ENCODE measurements at places on chromosomes 1 and 21.
A peak's percentile ranks its signal among the peaks of the same experiment; 100 is the strongest.

GRCh38 chr1:234602334-234603220 lies 7.4 kb downstream of the IRF2BP2 start:
- peak; percentile 81 for DNase-seq

- no peak for DNase-seq
These were observed 23.8 kb upstream of the OTUD7B start for GRCh38 chr1:150034336-150034735.

GRCh38 chr21:44926331-44927101 lies 5.8 kb upstream of the ITGB2 start:
- DNase-seq: no peak

GRCh38 chr21:39182484-39183271 lies 573 bp downstream of the PSMG1 start:
- DNase-seq: peak; percentile 82

- no peak for DNase-seq
These were observed 85.4 kb upstream of the CD53 start for GRCh38 chr1:110787328-110788071.

- DNase-seq: peak; percentile 4
These were observed 83.2 kb upstream of the PBX1 start for GRCh38 chr1:164475834-164476233.

- no peak for DNase-seq
These were observed 472.3 kb upstream of the VAMP3 start for GRCh38 chr1:7298749-7299151.

- no peak for DNase-seq
These were observed 12.1 kb downstream of the RHOU start for GRCh38 chr1:228747301-228747935.

DNA sequence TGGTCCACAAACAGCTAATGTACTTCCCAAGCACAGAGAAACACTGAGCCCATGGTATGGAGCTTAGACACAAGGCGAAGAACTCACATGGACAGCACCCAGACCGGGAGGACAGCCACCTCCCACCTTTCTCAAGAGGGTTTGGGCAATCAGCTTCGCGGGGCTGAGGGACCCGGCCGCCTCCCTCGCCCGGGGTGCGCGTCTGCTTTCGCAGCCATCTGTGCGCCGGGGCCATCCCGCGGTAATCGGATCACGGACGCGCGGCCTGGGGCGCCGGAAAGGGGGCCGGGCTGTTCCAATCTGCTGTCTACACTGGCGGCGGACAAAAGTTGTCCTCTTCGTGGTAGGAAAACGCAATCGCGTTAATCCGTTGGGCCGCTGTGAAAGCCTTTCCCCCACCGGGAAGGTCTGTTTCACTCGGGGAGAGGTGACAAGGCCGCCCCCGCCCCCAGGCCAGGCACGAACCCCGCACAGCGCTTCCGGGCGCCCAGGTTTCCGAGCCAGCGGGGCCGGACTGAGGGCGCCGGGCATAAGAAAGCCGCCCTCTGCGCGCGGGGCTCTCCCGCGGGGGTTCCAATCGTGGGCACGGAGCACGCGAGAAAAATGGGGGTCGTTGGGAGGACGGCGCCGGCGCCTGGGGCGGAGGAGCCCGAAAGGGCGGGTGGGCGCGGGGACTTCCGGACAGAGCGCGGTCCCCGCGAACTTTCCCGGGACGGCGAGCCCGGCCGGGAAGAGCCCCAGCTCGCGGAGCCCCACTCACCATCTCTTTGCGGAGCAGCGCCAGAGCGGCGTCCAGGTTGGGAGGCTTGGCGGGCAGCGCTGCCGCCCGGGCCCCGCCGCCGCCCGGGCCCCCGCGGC lies 664 bp downstream of the FAM89A start:
- peak; percentile 75 for DNase-seq

DNA sequence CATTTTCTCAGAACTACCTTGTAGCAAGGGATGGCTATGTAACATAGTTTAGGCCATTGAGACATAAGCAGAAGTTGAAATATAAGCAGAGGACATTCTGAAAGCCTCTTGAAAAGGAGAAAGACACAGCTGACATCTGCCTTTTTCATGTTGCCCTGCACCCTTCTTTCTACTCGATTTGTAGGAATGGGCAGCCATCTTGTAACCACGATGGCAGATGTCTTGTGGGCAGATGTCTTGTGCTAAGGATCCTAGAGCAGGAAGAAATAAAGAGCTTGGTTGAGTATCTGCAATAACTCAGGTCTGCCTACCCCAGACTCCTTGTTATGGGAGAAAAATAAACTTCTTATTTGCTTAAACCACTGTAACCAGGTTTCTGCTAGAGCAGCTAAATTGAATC lies 351.0 kb downstream of the PDE4B start:
- DNase-seq: no peak

DNA sequence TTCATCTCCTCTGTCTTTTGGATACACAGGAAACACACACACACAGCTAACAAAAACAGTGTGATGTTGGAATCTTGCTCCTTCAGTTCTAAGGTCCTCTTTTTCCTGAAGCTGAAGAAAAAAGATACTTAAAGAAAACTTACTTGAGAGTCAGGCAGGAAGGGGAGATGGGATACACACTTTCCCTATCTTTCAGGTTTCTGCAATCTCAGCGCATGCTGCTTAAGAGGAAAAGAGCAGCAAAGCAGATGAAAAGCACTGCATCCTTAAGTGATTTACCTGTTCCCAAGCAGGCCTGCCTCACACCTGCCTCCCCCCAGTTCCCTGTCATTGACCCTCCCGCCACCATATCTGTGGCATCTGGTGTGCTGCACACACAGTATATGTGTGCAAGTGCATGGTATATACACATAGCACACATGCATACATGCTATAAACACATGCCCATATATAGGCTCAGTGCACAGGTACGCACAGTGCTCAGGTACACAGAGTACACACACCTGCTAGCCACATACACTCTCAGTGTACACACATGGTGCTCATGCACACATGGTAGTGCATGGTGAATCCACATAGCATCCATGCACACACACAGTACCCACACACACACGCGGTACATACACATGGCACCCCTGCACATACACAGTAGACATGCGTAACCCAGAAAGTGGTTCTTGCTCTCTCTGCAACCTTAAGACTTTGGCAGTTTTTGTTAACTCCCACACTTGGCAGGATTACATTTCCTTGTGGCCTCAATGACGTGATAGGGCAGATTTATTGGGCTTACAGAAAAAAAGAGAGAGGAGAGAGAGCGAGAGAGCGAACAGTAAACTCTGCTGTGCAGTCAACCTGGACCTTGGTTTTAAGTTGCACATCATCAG lies 166.9 kb downstream of the TOMM20 start:
- peak; percentile 58 for DNase-seq

DNA sequence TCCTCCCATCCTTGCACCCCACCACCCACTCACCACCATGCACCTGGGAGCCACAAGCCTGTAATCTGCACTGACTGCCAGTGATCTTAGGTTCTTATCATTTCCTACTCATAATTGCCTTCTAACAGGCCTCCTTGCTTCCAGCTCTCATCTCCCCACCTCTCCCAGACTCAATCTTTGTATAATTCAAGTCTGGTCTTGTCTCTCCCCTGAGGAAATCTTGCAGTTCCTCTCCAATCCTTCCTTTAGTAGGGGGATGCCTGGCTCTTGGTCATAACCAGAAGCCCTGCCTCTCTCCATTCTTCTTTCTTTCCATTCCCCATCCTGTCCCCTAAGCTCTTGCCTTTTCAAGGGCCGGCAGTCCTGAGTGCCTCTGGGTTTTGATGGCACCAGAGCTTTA lies 27.8 kb downstream of the PIGM start:
- no peak for DNase-seq

DNA sequence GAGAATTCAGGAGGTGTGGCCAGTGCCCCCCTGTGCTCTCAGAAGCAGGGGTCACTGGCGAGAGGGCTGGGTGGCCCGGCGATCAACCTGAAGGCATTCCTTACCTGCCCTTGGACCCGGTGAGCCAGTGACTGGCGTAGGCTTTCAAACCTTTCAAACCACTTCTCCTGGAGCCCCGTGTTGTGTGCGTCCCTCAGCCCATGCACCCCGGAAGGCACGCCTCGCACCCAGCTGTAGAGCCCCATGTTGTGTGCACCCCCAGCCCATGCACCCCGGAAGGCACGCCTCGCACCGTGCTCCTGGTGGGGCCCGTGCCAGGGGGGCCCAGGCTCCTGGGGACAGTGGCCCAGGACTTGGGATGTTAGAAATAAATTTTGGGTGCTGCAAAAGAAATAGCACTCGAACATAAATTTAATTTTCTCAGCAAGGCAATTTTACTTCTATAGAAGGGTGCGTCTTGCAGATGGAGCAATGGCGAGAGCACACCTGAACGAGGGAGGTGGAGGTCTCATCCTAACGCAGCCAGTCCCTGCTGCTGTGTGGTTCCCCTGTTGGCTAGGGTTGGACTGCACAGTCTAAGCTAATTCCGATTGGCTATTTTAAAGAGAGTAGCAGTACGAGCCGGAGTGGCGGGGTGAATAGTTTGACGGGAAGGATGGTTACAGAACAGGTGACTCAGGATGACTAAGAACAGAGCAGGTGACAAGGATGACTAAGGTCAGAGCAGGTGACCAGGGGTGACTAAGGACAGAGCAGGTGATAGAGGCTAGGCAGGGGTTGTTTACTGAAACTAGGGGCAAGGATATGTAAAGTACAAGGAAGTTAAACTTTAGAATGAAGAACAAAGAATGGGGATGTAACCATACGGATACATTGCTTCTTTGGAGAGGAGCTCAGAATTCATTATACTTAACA lies 47.4 kb downstream of the PRKCZ start:
- no peak for DNase-seq

- no peak for DNase-seq
These were observed 487.6 kb upstream of the CAMK1G start for GRCh38 chr1:209095627-209096595.

GRCh38 chr1:219650880-219651279 lies 38.0 kb upstream of the ZC3H11B start:
- DNase-seq: no peak

DNA sequence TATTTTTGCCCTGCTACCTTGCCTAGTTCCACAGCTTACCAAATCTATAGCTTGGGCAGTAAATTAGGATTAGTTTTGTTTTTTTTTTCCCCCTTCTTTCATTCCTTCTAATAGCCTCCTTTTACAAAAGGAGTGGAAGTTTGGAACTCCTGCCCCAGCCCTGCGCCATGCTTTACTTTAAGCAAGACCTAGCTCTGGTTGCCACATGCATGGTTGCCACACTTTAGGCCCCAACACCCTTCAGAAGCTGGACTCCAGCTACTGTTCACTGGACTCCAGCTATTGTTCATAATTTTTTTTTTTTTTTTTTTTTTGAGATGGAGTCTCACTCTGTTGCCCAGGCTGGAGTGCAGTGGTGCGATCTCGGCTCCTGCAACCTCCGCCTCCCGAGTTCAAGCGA lies 115.8 kb downstream of the NR5A2 start:
- no peak for DNase-seq

- DNase-seq: no peak
These were observed 792.3 kb upstream of the ADAMTS5 start for GRCh38 chr21:27759091-27759659.

GRCh38 chr1:84121360-84121759 lies 22.7 kb upstream of the PRKACB start:
- DNase-seq: no peak

- DNase-seq: no peak
These were observed 257.2 kb downstream of the TTLL7 start for GRCh38 chr1:83741770-83742169.

DNA sequence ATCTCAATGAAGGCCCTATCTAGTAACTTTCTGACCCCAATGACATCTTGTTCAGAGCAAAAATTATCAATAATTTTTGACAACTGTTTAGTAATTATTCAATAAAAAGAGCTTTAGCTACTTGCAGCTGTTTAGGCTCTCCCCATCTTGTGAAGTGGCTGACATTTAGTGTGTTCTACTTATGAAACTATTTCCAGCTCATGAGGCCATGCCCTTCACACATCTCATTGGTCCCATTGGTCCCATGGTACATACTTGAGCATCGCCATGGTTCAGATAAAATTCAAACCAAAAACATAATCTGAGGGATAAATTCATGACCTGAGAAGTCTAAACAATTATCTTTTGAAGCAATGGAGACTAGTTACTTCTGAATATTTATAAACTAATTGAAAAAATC lies 24.2 kb downstream of the SPRTN start:
- no peak for DNase-seq

- DNase-seq: peak; percentile 85
These were observed 110.1 kb downstream of the ZNF326 start for GRCh38 chr1:90104941-90105538.

- DNase-seq: no peak
These were observed 10.4 kb downstream of the CAMTA1 start for GRCh38 chr1:6795661-6796060.

DNA sequence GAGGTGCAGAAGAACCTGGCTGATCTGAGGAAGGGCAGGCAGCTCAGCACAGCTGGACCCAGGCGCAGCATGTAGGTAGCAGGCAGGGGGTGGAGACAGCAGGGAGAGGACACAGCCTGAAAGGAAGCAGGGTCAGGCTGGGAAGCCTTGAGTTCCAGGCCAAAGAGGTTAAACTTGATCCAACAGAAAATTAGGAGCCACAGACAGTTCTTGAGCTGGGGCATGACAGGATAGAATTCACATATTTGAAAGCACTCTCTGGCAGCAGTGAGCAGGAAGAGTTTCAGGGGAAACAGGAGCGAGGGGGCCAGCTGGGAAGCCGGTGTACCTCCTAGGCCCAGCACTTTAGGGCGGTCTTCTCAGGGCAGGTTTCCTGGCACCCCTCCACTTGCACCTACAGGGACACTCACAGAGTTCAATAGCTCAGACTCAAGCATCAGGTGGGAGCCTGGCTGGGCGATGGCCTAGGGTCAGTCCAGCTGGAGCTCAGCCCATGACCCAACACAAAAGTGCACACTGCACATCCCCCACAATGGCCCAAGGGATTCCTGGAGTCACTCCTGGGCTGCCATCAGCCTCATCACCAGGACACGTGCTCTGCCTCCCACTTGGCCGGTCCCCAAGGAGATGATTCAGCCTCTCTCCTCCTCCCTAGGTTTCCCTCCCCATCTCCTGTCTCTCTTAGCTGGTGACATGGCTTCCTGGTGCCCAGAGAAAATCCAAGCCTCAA lies 22.7 kb downstream of the MATN1 start:
- no peak for DNase-seq

GRCh38 chr1:200314085-200314750 lies 95.6 kb downstream of the ZNF281 start:
- DNase-seq: peak; percentile 10
